SHP77 (cell line): ENCODE measurements at places on chromosomes 6 and 20.

DNA sequence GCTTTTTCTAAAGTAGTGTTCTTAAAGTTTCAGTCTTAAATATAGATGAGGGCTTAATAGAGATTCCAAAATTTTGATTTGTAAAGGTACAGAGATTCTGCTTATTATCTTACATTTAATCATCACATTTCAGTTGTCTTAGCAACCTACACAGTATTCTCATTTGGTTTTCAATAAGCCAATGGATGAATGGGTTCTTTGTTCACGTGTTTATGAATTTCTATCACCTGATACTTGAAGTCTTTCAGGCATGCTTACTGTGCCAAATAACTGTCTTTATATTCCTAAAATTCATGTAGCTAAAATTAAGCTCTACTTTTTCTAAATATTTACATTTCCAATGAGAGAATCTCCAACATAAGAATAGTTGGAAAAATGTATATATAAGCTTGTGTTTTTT is 152.7 kb downstream of the EYA4 start:
- no peak for DNase-seq

DNA sequence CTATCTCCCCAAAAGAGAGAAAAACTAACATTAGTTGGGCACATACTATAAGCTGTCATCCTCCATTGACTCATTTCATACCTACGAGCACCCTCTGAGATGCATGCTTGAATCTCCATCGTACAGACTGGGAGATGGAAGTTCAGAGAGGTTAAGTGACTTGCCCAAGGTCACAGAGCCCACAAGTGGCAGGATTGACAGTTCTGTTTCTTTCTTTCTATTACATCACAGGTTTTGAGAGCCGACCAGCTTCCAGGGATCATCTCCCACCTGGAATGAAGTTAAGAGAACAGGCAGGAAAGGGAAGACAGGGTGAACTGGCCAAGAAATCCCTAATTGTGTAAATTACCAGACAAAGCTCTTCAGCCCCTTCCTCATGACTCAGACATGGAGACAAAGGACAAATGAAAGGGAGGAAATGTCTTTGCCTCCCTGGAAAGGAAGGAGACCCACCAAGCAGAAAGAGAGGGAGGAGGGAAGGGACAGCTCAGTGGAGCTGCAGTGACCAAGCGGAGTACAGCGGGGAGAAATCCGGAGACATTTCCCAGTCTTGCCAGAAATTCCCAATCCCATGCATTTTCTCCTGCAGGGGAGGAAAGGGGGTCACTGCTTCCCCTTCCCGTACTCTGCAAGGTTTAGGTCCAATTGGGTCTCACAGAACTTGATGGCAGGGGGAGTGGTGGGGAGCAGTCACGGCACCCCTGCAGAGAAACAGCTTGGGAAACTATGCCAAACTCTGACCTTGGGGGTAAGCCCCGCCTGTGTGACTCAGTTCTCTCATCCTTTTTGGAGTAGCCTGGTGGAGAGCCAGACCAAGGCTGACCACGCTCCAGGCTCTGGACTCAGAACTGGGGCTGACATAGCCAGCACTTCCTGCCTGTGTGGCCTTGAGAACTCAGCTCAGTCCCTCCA is 154.3 kb downstream of the ANKRD60 start:
- no peak for DNase-seq

GRCh38 chr20:37229357-37229756 is 32.3 kb downstream of the GHRH start:
- DNase-seq: no peak

- no peak for DNase-seq
Measured at GRCh38 chr6:161235776-161236633, 37.9 kb downstream of the AGPAT4 start.

DNA sequence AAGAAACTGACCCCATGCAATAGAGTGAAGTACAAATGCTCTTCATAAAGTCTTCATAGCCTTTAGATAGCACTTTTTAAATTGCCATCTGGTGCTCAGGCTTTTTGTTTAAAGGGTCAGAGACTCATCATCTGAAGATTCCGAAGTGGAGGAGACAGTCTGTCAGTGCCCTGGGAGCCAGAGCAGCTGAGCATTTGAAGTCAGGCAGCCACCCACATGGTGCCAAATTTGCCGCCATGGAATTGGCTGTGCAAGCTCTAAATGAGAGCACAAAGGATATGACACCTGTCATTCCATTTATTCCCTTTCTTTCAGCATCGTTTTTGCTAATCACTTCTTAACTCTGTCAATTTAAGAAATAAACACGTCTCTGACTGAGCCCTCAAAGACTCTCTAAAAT is 32.8 kb upstream of the CEP162 start:
- DNase-seq: no peak

DNA sequence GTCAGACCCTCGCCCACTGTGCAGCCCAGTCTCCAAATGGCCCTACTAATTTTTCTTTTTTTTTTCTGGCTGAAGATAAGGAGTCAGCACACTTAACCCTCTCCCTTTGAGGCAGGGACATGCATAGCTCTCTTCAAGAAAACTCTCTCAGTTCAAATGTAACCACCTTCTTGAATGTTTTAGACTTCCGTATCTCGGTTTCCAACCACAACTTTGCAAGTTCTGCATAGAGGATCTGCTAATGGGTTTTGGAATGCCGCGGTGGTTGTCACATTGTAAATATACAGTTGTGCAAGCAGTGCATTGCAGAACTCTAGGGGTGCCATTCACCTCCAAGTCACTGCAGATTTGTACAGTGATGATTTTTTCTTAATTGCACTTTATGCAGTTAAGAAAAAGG is 59.4 kb upstream of the SLC35B3 start:
- no peak for DNase-seq

GRCh38 chr20:12077875-12078274 is 160.2 kb downstream of the BTBD3 start:
- DNase-seq: no peak

DNA sequence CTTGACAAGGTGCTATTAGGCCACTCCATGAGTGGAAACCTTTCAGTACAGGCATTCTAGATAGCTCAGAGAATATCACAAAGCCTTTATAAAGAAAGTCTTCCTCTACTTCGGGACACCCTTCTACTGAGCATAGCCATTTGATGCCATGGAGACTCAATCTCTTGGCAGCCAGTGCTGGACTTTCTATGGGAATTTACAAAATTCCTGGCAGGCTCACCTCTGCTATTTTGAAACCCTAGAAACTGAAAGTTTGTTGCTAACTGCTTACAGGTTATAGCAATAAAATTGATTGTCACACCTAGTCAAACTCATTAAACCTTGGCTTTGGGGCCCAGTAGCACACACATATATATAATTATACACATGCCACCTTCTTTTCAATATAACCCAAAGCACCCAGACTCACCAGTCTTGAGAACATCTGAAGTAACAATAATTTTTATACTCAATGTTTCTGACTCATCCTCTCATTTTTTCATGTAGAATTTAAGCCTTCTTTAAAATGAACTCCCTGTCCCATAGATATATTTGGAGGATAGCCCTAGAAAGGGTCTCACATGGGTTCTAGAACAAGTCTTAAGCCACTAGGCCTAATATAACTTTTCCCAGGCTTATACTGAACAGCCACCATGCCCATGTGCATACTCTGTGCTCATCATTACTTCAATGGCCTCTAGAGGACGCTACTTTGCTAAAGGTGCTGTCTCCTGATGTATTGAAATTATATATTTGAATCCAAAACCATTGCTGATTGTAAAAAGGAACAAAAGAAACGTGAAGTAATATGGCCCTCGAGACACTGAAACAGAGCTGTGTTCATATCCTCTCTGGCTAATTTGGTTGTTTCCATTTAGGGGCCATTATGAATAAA is 368.1 kb upstream of the MARCKS start:
- no peak for DNase-seq

- DNase-seq: no peak
Measured at GRCh38 chr20:12306107-12306506, 388.4 kb downstream of the BTBD3 start.

- peak; percentile 6 for DNase-seq
Measured at GRCh38 chr6:51613558-51613957, 473.9 kb downstream of the PKHD1 start.

- DNase-seq: peak; percentile 69
Measured at GRCh38 chr20:44747166-44748004, 1.7 kb downstream of the KCNK15 start.

DNA sequence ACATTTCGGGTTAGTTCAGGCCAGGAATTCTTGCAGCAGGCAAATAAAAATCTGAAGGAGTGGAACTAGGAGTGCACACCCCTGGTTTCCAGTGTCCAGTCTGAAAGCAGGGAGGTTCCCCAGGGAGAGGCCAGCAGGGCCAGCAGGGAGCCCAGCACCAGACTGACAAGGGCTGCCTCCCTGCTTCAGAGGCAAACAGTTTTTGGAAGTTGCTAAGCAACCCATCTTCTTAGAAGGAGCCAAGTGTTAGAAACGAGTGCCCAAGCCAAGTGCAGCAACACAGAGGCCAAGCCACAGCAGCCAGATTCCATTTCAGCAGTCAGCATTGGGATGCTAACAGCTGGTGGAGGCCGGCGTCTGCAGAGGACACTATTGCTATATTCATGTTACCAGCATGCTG is 179.1 kb downstream of the SYNDIG1 start:
- DNase-seq: no peak

GRCh38 chr6:162526960-162527359 is 200.6 kb downstream of the PRKN start:
- no peak for DNase-seq

GRCh38 chr6:88367248-88367647 is 201.1 kb upstream of the CNR1 start:
- no peak for DNase-seq

DNA sequence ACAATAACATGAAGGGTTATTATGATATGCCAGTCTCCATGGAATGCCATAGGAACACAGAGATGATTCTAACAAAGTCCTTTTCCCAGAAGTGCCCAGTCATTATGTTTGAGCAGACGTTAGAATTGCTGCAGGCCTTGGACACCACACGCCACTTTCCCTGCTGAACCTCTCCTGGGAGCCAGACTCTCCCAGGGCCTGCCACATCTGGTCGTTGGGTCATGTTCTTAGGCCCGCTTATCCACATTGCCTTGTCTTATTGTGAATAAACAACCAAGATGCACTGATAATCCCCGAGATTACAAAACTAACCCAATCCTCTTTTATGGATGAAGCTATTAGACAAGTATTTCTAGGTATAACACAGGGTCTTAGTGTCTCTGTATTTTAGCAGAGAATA is 276.5 kb upstream of the CITED2 start:
- no peak for DNase-seq

- DNase-seq: peak; percentile 61
Measured at GRCh38 chr20:8853805-8854338, 215.0 kb upstream of the PLCB4 start.

GRCh38 chr6:159935065-159935464 is 33.8 kb upstream of the IGF2R start:
- DNase-seq: no peak

GRCh38 chr6:158372574-158372973 is 60.3 kb downstream of the TULP4 start:
- DNase-seq: no peak

DNA sequence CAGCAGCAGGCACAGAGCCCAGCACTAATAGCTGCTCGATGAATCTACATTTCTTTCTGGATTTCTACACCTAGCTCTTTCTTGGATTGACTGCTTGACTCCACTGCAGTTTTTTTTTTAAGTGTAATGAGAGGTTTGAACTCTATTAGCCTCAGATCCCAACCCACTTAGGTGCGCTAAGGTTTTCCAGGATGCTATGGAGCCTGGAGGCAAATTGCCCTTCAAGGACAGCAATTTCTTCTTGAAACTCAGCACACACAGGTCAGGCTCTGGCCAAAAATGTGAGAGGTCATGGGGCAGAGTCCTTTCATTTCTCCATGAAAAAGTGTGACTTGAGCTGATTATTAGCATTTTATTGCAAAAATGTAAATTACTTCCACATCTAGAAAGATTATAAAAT is 52.3 kb upstream of the TIAM2 start:
- DNase-seq: no peak

DNA sequence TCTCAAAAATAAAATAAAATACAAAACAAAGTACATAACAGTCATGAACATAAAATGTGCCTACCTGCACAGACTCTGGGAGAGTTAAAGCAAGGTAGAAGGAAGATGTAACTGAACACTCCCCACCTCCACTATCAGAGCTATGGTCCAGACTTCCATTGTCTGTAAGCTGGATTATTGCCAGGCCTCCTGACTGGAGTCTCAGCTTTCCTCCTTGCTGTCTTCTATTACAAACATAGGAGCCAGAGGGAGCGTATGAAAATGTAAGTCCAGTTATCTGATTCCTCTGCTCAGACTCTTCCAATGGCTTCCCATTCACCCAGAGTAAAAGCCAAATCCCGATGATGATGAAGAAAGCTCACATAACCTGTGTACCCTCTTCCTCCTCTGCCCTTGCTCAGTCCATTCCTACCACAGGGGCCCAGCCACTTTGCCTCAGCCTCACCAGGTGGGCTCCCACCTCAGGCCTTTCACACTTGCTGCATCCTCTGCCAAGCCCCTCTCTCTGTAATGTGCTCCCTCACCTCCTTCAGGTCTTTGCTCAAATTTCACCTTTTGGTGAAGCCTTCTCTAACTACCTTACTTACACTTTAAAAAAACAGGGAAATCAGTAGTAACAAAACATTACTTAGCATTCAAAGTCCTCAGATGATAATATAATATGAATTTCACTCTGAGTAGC is 194.1 kb downstream of the RIMS1 start:
- DNase-seq: no peak

- DNase-seq: no peak
Measured at GRCh38 chr20:20621195-20621594, 91.2 kb downstream of the RALGAPA2 start.

DNA sequence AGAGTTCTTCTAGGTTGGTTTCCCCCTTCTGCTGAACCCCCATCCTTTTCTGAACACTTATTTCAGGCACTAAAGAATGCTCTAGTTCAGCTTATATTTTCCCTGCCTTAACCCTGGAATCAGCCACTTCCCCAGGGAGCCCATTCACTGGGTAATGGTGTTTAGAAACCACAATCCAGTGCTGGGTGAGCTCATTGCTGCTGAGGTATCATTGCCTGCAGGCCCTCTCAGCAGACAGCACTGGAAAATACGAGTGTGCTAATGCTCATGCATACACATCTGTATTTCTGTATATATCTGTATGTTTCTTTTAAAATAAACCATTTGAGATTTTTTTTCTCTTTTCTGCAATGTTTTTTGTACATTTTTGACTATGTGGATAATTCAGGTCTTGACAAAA is 27.0 kb downstream of the OSBPL2 start:
- no peak for DNase-seq

DNA sequence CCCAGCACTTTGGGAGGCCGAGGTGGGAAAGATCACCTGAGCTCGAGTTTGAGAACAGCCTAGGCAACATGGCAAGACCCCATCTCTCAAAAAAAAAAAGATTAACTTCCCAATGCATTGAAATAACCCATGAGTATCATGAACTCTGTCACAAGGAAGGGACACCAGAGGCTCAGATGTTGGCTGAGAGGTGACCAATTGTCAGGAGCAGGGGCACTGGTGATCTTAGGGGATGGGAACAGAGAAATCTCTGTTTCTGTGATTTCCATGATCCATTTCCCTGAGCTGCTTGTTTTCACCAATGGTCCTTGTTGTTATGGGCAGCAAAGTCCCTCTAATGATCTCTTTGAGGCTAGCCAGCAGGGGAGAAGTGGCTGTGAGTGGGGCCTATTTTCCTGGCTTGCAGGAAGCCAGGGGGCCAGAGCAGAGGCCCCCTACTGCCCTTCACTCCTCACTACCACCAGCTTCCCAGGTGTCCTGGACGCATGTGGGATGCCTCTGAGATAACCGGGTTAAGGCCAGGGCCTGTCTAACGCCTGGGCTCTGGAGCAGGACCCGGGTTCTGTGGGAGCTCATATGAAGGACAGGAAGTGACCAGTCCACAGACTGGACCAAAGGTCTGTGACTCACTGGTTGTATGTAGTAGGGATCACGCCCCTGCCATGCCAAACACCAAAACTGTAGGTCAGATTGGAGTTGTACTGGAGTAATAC is 54.4 kb downstream of the PCNA start:
- DNase-seq: no peak

- DNase-seq: no peak
Measured at GRCh38 chr20:17794400-17794799, 94.6 kb downstream of the BANF2 start.
